Bronchus fibroblast of lung (primary cell): ENCODE measurements at places on chromosomes 16 and 17. TPM values are rescaled to one million over a fixed set of nuclear protein-coding genes. Genes with fewer than 3 reads are reported as not detected.

KRT20 gene
- not detected in 2 replicates for total RNA-seq

AGRP gene
- not detected in 2 replicates for total RNA-seq

EPX gene
- total RNA-seq: not detected in 2 replicates

LPCAT2 gene
- 2.2 and 2.4 TPM in 2 replicates for total RNA-seq

ZNF624 gene
- total RNA-seq: 1.8 and 3.2 TPM in 2 replicates

ELMO3 gene
- total RNA-seq: 0.59 and 0.84 TPM in 2 replicates

SPATA32 gene
- total RNA-seq: not detected in 2 replicates

PLA2G10 gene
- not detected in 2 replicates for total RNA-seq

FASN gene
- total RNA-seq: 625 and 631 TPM in 2 replicates

TMEM235 gene
- total RNA-seq: not detected in 2 replicates

CDRT15L2 gene
- total RNA-seq: not detected in 2 replicates

PARD6A gene
- 1.8 and 3.0 TPM in 2 replicates for total RNA-seq

ASPA gene
- total RNA-seq: under 0.01 TPM in 1 of 2 replicates, not detected in the other

RNF222 gene
- total RNA-seq: not detected in 2 replicates

CDH13 gene
- total RNA-seq: 31.3 and 34.8 TPM in 2 replicates

MFAP4 gene
- total RNA-seq: 35.8 and 39.8 TPM in 2 replicates

TPSD1 gene
- total RNA-seq: not detected in 2 replicates

DNAH2 gene
- under 0.01 and 0.17 TPM in 2 replicates for total RNA-seq

ACACA gene
- total RNA-seq: 39.8 and 42.7 TPM in 2 replicates

CHAD gene
- total RNA-seq: not detected in 2 replicates

MLKL gene
- total RNA-seq: 6.2 and 8.1 TPM in 2 replicates

RASL10B gene
- 4.7 and 5.1 TPM in 2 replicates for total RNA-seq

EVI2A gene
- 2.1 and 3.9 TPM in 2 replicates for total RNA-seq

EMP2 gene
- total RNA-seq: 20.5 and 23.4 TPM in 2 replicates

MYH1 gene
- total RNA-seq: not detected in 2 replicates

CD68 gene
- total RNA-seq: 27.7 and 27.8 TPM in 2 replicates

SSTR5 gene
- total RNA-seq: not detected in 2 replicates

TBC1D3C gene
- total RNA-seq: not detected in 2 replicates

MED31 gene
- 8.6 and 14.1 TPM in 2 replicates for total RNA-seq

TMC7 gene
- total RNA-seq: 0.15 and 0.34 TPM in 2 replicates

PRCD gene
- 1.2 and 2.2 TPM in 2 replicates for total RNA-seq

PER1 gene
- total RNA-seq: 20.7 and 23.0 TPM in 2 replicates

CPNE7 gene
- total RNA-seq: 34.2 and 41.4 TPM in 2 replicates

PIRT gene
- not detected in 2 replicates for total RNA-seq

TBX4 gene
- 3.0 and 3.5 TPM in 2 replicates for total RNA-seq

CACNG4 gene
- not detected in 2 replicates for total RNA-seq

SRR gene
- 32.7 and 37.5 TPM in 2 replicates for total RNA-seq
